ENCODE measurements at places on chromosomes 16 and 17. TPM values are rescaled to one million over a fixed set of nuclear protein-coding genes. Genes with fewer than 3 reads are reported as not detected.

DNA sequence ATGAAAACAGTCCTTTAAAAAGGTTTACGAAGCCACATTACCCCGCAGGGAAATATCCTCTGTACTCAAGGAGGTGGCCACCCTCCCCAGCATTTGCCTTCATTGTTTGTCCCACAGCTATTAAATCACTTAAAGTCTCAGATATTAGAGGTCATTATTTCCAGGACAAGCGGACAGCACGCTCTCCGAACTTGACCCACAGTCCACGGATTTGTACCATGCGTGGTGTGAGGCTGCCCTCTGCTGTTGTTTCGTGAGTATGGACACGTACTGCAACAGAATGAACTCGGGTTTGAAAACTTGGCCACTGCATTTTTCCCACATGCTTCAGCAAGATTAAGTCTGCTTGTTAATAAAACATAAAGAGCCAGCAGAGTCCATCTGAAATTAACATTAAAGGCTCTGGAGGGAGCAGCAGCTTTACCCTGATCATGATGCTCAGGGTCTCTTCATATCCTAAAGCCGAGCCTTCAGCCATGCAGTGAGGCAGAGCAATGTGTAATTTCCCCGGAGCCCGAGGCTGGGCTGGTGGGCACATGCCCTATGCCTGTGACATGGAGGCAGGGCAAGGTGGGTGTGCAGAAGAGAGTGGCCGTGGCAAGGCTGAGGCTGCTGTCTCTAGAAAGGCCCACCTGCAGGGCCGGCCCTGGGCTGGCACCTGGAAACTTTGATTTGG is 19.7 kb downstream of the MEAK7 start:
- peak; percentile 23 for DNase-seq

The CFAP97D1 gene
- total RNA-seq, result 0.16 TPM

The TRPV3 gene
- total RNA-seq, result 0.16 TPM

The PPY gene
- total RNA-seq, result not detected

DNA sequence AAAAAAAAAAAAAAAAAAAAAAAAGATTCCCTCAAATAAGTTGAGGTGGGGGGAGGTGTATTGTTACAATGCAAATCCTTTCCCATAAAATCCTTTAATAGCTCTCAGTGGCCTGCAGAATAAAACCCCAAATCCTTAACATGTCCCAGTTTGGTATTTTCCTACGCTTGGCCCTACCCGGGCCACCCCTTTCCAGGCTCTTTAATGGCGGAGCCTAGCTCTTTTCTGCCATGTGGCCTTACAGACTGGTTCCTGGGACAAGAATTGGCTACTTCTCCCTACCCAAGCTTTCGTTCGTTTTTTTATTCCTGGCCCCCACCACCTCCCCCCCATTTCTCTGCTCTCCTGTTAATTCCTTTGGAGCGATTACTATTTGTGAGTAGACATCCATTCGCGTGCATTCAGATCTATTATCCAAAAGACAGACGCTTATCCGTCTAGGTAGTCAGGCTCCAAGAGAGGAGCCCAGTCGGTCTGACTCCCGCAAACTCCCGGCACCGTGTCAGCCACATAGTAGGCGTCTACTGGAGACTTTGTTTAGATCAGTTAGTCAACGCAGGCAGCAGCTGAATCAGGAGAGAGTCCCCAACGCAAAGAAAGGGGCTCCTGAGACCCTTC is 813 bp upstream of the THAP11 start:
- DNase-seq, result no peak

The NHERF1 gene
- 27.9 TPM for total RNA-seq

DNA sequence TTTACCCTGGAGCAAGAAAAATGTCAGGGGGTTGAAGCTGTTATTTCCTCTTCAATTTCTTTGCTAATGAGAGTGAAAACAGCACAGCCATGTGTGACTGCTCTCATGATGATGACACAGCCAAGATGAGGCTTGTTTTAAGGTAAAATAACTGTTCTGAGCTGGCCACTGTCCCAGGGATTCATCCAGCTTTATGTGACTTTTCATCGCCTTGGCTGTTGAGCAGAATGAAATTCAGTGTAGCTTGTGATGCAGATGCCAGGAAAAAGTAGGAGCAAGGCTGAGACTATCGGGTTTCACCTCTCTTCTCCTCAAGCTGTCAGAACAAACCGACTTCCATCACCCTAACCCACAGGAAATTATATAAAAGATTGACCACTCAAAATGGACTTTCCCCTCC is 361.8 kb upstream of the CDH5 start:
- DNase-seq, result peak; percentile 23

DNA sequence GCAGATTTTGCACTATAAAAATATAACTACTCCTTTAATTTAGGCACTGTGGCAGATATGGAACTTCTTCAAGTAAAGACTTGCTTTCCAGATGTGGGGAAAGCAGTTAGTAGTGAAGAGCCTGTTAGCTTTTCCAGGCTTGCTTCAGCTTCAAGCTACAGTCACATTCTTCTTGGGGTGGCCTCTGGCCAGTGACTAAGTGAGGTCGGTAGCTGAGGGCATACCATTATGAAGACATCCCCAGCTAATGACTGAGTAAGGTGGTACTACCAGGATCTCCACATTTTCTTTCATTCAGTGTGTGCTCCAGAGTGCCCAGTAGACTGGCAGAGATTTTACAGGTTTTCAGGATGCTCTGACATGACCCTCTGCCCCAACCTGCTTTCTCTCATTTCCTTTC is 167.1 kb upstream of the KIF2B start:
- DNase-seq, result peak; percentile 36

The MIF4GD gene
- 5.0 TPM for total RNA-seq

The SLC16A5 gene
- 7.1 TPM for total RNA-seq

- DNase-seq, result no peak
Observed at GRCh38 chr16:25614716-25615265, 77.0 kb upstream of the HS3ST4 start.

DNA sequence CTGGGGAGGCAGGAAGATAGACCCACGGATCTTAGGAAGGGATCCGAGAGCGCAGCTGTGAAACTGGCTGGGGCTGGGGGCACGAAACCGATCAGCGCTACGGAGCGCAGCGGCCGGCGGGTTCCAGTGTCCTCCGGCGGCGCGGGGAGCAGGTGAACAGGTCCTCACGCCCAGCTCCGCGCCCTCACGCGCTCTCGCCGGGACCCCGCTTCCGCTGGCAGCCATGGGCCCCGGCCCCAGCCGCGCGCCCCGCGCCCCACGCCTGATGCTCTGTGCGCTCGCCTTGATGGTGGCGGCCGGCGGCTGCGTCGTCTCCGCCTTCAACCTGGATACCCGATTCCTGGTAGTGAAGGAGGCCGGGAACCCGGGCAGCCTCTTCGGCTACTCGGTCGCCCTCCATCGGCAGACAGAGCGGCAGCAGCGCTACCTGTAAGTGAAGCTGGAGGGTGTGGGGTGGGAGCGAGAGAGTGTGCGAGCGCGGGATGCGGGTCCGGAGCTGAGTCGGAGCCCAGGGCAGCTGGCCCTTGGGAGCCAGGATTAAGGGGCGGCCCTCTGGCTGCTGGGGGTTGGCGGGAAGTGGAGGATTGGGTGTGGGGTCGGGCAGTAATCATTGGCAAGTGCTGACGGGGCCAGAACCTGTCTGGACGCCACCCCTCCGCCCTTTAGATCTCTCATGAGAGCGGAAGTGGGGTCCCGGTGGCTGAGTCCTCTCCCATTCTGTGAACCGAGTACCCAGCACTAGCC is 479 bp downstream of the ITGA3 start:
- peak; percentile 60 for DNase-seq

DNA sequence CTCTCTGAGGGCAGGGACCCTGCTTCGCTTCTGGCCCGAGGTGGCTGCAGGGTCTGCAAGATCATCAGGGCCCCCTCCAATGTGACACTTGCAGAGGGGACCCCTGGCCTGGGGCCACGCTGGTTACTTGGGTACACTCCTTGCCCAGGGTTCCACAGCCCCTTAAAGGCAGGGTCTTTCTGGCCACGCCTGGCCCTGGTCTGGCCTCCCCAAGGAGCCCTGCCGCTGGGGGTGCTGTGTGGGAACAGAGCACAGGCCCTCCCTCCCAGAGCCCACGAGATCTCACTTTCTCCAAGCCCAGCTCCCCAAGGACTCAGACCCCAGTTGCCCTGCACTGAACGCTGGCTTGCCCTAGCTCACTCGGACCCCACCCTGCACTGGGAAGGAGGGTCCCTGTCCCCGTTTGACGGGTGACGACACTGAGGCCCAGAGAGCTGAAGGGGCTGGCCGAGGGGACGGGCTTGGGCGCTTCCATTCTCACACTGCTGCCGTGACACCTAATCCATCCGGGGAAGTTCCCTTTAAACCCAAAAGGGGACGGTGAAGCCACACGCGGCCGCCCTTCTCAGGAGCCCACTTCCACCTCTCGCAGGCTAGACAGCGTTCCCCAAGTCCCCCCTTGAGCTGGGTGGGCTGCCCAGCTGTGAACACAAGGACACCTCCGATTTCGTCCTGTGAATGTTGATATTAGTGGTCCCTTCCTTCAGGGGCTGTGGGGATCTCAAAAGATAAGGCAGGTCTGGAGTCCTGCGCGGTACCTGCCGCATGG is 26.9 kb upstream of the OSGIN1 start:
- DNase-seq, result no peak

The KAT8 gene
- 27.3 TPM for total RNA-seq

The CA5A gene
- total RNA-seq, result not detected

The WSCD1 gene
- 3.9 TPM for total RNA-seq

DNA sequence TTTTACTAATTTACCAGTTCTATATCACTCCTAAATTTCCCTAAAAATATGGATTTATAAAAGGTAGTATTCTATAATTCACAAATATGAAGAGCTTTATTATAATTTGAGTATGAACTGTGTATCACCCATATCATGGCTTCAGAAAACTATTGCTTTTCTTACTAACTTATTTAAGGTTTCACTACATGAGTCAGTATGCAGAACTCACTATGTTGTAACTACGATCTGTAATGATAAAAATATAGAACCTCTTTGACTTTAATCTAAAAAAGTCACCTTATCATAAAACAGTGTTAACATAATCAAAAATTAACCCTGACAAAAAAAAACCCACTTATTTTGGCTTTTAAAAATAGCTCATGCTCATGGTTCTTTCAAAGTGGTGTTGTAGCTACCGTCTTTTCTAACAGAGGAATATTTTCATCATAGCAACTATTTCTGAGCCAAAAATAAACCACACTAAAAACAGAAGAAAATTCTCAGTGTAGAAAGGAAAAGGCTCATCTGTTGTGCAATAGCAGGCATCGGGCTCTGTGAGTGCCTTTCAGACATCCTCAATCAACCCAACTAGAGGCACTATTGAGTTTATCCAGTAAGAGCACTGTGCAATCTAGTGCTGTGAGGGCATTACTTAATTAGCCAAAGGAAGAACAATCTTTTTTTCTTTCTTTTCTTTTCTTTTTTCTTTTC is 42.1 kb downstream of the ITGAM start:
- DNase-seq, result no peak

DNA sequence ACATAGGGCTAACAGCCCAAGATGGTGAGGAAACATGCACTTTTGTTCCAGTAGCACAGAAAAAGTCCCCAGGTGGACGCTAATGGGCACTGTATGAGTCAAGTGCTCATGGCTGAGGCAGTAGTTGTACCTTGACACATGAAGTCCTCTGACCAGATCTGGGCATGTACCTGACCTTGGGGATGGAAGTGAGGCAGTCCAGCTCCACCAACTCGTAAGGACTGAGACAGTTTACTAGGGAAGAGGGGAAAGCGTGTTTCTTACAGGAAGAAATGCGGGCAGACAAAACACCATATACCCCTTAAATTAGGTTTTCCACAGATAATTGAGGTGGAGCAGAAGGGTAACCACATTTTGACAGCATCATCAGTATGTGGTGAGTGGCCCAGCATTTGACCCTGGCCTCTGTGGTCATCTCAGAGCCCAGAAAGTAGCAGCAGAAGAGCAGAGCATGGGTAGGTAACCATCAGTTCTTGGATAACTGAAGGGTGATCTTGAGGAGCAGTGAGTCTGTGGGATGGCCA is 32.4 kb upstream of the METTL9 start:
- DNase-seq, result no peak

DNA sequence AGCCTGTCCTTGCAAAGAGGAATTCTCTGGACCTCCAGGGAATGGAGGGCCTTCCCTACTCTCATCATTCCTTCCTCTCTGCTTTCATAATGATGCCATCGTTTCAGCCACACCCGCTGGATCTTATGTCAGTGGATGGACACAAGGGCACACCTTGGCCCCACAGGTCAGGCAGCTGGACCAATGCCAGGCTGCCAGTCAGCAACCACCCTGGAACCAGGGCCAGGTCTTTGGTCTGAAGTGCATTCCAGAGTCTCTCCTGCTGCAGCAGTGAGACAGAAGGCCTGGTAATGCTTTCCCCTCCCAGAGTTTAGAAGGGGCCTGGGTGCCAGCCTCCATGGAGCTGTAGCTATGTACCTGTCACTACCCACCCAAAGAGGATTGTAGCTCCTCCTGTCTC is 7.4 kb downstream of the C1QL1 start:
- DNase-seq, result no peak

The MRPL58 gene
- total RNA-seq, result 23.8 TPM

GRCh38 chr17:14396547-14396946 is 95.7 kb downstream of the HS3ST3B1 start:
- DNase-seq, result no peak

DNA sequence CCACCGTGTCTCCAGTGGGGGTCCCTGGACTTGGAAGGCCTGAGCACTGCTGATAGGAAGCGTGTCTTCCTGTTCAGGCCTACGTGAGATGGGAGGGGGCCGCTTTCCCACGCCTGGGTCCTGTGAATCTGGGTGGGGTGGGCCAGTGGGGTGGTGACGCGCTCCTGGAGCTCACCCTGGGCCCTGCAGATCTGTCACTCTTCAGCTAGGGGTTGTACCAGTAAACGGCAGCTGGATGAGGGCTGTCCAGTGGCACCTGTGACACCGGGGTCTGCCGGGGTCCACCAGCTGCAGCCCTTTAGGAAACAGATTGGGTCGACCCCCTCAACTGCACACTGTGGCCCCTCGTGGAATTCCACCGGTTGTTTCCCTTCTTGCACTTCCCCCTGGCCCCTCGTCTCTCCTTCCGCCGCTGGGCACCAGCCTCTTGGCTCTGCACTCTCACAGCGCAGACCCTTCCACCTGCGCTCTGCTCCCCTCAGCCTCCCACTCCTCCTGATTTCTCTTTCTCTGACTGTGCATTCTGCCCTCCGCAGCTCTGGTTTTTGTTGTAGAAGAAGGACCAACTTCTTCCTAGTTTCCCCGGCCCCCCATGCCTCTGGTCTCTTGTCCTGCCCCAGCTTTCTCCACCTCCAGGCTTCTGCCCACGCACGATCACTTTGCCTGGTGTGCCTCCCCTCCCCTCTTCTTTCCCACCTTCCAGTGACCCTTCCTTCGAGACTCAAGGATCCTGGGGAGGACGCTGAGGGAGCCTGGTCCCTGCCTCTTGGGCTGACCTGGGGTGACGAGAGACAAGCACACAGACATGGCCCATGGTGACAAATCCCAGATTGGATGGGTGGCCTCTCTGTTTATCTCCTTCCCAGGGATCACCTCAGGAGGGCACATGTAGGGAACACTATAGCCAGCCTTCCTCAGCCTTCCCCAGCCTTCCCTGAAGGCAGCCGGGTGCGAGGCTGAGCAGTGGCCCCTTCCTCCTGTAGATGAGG is 4.8 kb downstream of the MRC2 start:
- DNase-seq, result no peak
